Epithelial cell of esophagus (primary cell): ENCODE measurements at places on chromosomes 1 and 21.
A peak's percentile ranks its signal among the peaks of the same experiment; 100 is the strongest.

- DNase-seq = no peak
Measured at GRCh38 chr1:229716069-229716468, 90.0 kb downstream of the URB2 start.

- DNase-seq = no peak
Measured at GRCh38 chr1:228541725-228542124, 54.5 kb downstream of the RNF187 start.

GRCh38 chr1:224770336-224770693 is 154.2 kb downstream of the CNIH3 start:
- DNase-seq = peak; percentile 27

GRCh38 chr1:157993147-157993917 is at the start of gene KIRREL1:
TSS of gene KIRREL1 (plus strand) at chr1:157993645. CDS start at chr1:157993677, 32 bp downstream.
- DNase-seq = peak; percentile 65

GRCh38 chr1:15959827-15960446 is 16.0 kb downstream of the ZBTB17 start:
- no peak for DNase-seq

GRCh38 chr1:110196917-110197765 is 13.0 kb upstream of the KCNC4 start:
- peak; percentile 75 for DNase-seq
